Stimulated activated CD4-positive, alpha-beta T cell treated with anti-CD3 and anti-CD28 coated beads, Interleukin-2, amount 100 ng/mL, for 4 hours (primary cell): ENCODE measurements at places on chromosomes 5 and 9.

GRCh38 chr9:71223953-71224538, 102.6 kb upstream of the TRPM3 start:
- DNase-seq: no peak

DNA sequence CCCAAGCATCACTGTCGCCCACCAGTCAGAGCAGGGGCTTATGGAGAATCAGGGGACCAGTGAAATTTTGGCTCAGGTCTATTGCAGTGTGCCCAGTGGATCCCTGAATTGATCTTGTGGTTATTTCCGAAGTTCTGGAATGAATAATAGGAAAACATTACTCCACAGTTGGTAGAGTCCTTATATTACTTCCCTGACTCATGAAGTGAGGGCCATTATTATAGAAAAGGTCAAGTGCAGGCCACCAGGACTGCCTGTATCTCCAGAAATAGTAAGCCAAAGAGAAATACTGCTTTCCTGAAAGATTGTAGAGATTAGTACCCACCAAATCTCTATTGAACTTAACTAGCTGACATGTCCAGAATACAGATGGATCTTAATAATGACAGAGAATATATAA, 335.0 kb downstream of the NPR3 start:
- DNase-seq: no peak

DNA sequence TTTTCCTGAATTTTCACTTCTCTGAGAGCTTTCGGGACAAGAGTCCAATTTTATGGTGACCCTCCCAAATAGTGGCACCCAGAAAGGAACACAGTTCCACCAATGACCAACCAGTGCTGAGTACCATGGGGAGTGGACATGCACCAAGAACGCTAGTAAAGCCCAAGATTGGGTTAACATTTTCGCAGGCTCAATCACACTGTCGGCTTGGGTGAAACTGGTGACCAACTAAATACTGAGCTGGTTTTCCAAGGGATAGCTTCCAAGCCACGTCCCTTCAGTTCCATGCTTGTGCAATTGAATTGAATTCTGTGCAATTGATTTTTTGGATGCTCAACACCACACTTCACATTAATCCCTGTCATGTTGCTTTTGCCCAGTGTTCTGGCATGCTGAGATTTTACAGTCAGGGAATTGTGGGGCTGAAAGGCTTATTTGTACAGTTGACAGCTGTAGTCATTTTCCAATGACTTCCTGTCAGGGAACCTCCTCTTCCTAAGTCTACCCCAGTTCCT, 37.6 kb upstream of the TRMT10B start:
- no peak for DNase-seq

DNA sequence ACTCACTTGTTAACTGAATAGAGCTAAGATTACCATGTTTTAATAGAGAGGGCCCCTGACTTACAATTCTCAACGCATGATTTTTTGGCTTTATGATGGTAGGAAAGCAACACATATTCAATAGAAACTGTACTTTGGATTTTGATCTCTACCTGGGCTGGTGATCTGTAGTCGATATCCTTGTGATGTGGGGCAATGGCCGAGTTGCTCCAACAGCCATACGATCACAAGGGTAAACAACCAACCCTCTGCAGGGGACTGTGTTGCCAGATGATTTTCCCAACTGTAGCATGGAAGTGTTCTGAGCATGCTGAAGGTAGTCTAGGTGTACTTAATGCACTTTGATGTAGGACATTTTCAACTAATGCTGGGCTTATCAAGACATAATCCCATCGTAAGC, 36.5 kb downstream of the NSUN2 start:
- DNase-seq: no peak

DNA sequence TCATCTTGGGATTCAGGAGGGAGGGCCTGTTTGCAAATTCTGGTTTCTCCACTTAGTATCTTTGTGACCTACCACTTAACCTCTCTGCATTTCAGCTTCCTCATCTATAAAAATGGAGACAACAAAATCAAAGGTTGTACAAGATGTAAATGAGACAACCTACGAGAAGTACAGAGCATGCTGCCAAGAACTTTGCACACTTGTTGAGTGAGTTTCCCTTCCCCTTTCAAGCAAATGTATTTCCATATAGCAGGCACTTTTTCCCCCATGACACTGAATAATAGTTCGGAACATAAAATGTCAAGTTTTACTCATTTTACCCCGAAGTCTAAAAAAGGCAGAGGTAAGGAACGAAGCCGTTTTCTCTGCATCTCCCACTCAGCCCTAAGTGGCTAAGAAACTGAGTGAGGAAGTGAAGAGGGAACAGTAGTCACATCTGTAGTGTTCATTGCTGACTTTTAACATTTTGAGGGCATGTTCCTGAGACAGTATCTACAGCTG, 159.0 kb downstream of the TLE1 start:
- no peak for DNase-seq

GRCh38 chr5:54944364-54944763, 41.0 kb downstream of the ESM1 start:
- DNase-seq: peak; percentile 8
